ENCODE measurements at places on chromosomes 4 and X.

GRCh38 chr4:7167706-7168105 is 24.6 kb upstream of the SORCS2 start:
- no peak for DNase-seq

DNA sequence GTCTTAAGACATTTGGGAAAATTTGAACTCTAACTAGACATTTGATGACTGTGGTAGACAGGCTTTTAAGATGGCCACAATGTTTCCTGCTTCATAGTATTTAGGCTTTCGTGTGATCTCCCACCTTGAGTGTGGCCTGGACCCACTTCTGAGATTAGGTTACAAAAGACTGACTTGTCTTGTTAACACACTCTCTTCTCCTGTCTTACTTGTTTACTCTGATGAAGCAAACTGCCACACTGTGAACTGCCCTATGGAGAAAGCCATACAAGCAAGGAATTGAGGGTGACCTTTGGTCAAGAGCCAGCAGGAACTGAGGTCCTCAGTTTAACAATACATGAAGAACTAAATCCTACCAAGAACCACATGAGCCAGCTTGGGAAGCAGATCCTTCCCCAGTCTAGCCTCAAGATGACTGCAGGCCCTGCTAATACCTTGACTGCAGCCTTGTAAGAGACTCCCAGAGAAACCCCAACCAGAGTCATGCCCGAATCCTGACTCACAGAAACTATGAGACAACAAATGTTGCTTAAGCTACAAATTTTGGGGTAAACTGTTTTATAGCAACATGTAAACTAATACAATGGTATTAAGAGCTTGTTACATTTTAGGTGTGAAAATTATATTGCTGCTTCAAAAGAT is 20.3 kb downstream of the UBA6 start:
- peak; percentile 57 for DNase-seq

GRCh38 chr4:144338148-144338547 is 197.6 kb upstream of the GYPA start:
- DNase-seq = no peak

DNA sequence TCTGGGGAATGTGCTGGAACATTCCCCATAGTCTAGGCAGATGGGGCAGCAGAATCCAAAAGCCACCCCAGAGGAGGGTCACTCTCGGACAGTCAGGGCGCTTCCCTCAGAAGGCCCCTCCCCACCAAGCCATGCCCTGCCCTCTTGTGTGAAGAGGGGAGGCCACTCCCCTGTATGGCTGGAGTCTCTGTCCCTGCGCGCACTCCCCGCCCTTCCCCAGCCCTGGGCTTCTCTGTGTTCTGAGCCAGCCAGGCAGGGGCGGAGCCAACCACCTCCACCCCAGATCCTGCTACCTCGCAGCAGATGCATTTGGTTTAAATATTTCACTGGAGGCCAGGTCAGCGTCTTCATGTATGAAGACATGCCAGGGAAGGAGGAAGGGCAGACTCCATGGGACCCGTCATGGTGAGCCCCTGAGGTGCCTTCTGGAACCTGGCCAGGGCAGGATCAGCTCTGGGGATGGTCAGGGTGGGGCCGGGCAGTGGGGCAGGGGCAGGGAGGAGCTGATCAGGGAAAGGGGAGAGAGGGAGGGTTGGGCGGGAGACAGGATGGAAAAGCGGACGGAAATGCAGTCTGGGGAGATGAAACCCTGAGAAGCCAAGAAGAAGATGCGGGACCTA is 107.3 kb downstream of the ADRA2C start:
- no peak for DNase-seq

GRCh38 chr4:63529581-63530337 is 879.5 kb downstream of the TECRL start:
- DNase-seq = no peak

GRCh38 chr4:145720656-145721055 is 40.7 kb downstream of the C4orf51 start:
- no peak for DNase-seq

GRCh38 chr4:185171373-185172071 is 28.5 kb downstream of the SLC25A4 start:
- DNase-seq = no peak

DNA sequence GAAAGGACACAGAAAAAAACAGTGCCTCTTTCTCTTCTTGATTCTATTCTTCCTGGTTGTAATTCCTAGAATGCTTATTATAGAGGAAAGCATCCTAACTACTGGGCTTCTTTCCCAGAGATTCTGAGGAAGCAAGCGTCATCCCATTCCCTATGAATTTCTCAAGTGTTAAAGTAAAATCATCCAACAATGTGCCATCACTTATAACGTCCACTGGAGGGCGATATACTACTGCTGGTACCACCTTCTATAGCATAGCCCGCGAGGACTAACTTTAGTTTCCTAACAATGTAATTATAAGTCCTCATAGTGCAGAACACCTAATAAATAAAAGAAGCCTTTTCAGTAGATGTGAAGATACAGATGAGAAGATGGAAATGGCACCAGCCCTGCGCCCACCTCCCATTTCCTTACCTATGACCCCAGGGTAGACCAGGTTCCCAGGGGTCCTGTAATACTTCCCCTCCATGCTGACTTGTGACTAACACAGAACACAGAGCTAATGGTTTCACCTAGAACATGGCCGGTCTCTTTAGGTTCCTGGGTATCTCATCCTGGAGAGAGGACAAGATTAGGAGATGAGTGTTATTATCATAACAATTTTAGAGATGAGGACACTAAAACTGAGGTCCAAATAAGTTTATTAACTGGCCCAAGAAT is 4.2 kb downstream of the CENPVL3 start:
- DNase-seq = peak; percentile 30

GRCh38 chrX:6980981-6981380 is 166.5 kb upstream of the STS start:
- no peak for DNase-seq

DNA sequence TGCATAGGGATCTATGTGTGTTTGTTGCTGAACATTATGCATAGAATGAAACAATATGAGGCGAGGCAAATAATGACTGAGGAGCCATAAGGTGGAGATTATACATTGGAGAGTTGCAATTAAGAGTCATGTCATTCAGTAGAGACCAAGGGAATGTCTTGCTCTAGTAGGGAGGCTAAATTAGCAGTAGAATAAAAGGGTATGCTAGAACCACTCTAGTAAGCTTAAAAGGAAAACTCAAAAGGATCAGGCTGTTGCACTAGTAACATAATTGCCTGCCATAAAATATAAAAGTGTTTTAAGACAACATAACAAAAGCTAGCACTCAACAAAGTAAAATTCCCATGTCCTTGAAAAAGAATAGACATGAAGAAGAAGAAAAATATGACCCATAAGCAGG is 586.2 kb upstream of the DIAPH2 start:
- DNase-seq = no peak

- no peak for DNase-seq
These were observed 52.5 kb downstream of the HOPX start for GRCh38 chr4:56628592-56628991.

DNA sequence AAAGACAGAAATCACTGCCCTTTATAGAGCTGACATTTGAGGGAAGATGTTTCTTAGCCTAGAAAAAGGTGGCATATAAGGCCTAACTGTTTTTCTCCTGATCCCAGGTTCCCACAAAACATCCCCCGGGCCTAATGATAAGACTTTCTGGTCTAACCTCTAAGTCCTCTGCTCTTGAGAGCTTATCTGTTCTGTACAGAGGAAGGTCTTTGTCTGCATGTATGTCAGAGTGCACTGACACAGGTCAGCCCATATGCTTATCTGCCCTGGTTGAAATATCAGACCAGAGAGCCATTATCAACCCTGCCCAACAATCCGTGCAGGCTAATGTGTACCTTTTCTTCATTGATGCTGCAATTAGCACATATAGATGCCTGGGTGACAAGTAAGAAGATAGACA is 76.2 kb downstream of the ARHGEF9 start:
- no peak for DNase-seq

- peak; percentile 83 for DNase-seq
These were observed 17.7 kb downstream of the ACSL1 start for GRCh38 chr4:184807797-184808712.

DNA sequence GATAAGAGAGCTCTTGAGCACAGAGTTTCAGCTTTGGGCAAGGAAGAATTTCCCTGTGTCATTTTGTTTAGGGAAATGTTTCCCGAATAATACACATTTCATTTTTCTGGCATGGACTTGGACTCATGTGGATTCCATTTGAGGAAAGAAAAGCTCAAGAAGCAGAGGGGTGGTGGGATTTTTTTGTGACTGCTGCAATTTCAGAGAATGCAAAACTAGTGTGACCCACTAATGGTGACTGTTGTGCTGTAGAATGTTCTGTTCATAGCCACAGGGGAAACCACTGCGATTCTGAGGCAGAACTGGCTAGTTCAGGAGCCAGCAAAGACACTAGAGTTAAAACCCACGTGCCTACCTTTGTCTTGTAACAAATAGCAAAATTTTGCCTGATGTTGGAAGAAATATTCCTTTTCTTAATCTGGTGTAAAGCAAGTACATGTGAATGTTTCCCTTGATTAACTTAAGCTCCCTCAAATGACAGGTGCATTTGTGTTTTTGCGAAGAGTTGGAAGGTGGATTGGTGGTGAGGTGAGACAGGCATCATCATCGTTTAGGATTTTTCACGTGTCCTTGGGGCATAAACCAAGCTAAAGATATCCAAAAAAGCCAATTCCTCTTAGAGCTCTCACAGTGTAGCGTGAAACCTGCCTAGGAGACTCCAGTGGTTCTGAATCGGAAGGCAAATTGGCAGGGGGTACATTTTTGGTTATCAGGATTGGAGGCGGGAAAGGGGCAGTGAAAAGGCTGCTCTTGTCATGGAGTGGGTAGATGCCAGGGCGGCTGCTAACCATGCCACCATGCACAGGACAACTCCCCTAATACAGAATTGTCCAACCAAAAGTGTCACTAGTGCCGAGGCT is 38.0 kb upstream of the FAM9C start:
- no peak for DNase-seq

DNA sequence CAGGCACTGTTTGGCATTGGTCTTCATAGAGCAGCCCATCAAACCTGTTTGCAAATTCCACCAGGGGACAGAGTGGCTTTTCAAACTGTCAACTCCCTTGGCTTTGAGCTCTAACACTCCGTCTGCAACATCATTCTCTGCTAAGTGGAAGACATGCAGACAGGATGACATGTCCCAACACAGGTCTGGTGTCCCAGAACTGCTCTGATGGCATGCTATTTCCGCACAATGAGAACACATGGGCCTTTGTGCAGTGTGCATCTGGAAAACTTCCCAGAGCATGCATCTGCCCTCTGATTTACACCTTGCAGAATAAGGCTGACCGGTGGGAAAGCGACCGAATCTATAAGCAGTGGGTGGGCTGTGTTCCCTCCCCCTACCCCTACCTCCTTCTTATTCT is 212.8 kb upstream of the GYPA start:
- no peak for DNase-seq
